ENCODE measurements at places on chromosomes 6 and 20. TPM values are rescaled to one million over a fixed set of nuclear protein-coding genes. Genes with fewer than 3 reads are reported as not detected.
A peak's percentile ranks its signal among the peaks of the same experiment; 100 is the strongest.

ARFRP1 gene
- polyA plus RNA-seq = 37.0 TPM

GPX5 gene
- polyA plus RNA-seq = not detected

RBBP9 gene
- polyA plus RNA-seq = 9.1 TPM

ETV7 gene
- polyA plus RNA-seq = 0.65 TPM

DNA sequence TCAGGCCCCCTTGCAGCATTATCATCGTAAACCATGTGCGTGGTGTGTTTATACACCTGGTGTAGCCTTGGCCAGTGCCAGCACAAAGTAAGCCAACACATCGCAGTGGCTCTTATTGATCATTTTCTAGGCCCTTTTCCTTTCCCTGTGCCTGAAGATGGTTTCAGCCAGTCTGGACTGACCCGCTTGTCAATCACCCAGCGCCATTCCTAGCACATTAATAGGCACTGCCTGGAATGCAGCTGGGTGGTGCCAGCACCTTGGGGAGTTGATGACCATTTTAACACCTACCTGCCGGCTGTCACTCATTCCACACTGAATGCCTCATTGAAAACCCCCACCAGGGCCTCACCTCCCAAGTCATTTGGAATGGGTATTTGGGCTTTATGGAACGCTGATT is 4.9 kb upstream of the UQCC2 start:
- H3K27ac ChIP-seq = no peak overlapping the region
- peaks cover 16% of the 10 kb centered on the region for H3K27me3 ChIP-seq
- H3K4me3 ChIP-seq = no peak overlapping the region
- peaks cover 5% of the 10 kb centered on the region for H3K4me1 ChIP-seq
- no peaks in the 10 kb centered on the region for H3K36me3 ChIP-seq
- DNase-seq = no peak

DNA sequence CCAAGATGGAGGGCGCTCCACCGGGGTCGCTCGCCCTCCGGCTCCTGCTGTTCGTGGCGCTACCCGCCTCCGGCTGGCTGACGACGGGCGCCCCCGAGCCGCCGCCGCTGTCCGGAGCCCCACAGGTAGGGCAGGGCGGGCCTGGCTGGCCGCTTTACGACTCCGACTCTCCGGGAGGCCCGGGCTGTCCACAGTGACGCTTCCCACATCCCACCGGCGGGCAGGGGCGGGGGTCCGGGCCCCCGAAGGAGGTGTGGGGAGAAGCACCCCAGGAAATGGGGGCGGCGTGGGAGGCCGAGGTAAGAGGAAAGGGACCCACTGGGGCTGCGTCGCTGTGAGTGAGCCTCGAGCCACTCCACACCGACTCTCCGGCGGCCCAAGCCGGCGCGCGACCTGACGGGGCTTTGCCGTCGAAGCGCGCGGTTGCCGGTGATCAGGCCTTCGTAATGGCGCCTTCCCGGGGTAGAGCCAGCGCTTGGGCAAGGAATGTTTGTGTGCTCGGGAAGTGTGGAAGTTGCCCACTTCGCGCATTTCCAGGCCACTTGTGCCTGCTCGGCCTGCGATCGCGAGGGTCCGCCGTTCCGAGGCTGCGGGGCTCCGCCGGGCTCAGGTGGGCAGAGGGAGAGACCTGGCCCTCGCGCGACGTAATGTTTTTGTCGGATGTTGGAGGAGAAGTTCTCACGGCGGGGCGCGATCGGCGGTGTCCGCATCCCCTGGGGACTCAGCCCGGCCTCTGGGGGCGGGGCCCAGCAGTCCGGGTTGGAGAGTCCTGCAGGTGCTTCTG is 427 bp downstream of the GINM1 start:
- H3K27me3 ChIP-seq = no peaks in the 10 kb centered on the region
- H3K4me1 ChIP-seq = peaks cover 16% of the 10 kb centered on the region
- peak; percentile 68 for DNase-seq
- H3K4me3 ChIP-seq = peak overlapping the region; percentile 93

GRCh38 chr6:106765496-106765895 is 136.1 kb downstream of the QRSL1 start:
- no peak for DNase-seq
- no peak overlapping the region for H3K4me3 ChIP-seq
- no peaks in the 10 kb centered on the region for H3K36me3 ChIP-seq

DNA sequence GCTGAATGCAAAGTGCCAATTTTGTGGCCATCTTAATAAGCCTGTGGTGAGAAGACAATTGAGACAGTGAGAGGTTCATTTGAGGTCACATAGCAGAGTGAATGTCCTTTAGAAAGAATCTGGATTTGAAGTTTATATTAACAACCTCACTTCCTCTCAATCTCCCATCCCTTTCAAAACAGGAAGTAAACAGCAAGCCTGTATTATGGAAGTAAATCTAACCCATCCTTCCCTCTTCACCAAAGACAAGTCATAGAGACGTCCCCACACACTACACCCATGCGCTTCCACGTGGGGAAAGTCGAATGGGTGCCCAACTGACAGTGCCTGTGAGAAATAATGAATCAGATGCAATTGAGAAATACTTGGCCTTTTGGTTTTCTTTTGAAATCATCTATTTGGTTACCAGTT is 28.8 kb upstream of the CCND3 start:
- no peaks in the 10 kb centered on the region for H3K27me3 ChIP-seq
- no peak overlapping the region for H3K27ac ChIP-seq
- peak; percentile 16 for DNase-seq
- no peak overlapping the region for H3K4me3 ChIP-seq

DNA sequence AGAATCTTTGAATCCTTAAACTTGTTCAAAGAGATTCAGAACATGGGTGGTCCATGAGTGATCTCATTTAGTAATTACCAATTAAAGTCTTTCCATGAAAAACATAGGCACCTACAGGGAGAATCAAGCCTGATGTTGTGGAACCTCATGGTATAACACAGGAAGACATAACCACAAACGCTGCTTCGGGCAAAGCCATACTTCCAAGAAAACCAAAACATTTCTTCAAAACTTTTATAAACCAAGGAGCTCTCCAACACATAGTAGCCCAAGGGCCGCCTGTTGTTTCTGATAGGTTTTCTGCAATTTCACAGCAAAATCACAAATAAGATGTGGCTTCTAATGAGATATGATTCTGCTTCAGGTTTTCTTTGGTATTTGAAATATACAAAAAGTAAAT is 2.5 kb downstream of the CHD6 start:
- no peaks in the 10 kb centered on the region for H3K36me3 ChIP-seq
- H3K4me1 ChIP-seq = peaks cover 8% of the 10 kb centered on the region

DNA sequence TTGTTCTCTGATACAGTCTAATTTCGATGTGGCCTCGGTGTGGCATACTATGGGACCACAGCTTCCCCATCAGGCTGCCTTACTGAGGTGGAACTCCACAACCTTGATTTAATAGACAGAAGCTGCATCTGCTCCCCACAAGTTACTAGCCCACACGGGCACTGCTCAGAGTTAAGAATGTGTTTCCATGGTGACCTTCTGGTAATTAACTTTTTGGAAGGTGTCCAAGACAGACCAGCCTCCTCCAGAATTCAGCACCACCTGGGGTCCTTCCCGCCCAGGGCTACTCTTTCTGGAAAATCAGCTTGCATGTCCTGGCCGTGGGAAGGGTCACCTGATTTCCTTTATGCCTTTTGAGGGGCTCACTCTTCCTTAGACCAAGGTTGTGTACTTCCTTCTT is 48.7 kb upstream of the CDH4 start:
- no peaks in the 10 kb centered on the region for H3K27me3 ChIP-seq
- DNase-seq = no peak
- no peaks in the 10 kb centered on the region for H3K36me3 ChIP-seq

- no peak for DNase-seq
- H3K27ac ChIP-seq = no peak overlapping the region
- no peak overlapping the region for H3K4me3 ChIP-seq
- no peaks in the 10 kb centered on the region for H3K27me3 ChIP-seq
Measured at GRCh38 chr6:138563231-138563630, 63.9 kb upstream of the NHSL1 start.

- no peak overlapping the region for H3K4me3 ChIP-seq
- H3K27me3 ChIP-seq = no peaks in the 10 kb centered on the region
- no peak overlapping the region for H3K27ac ChIP-seq
- no peaks in the 10 kb centered on the region for H3K4me1 ChIP-seq
- no peaks in the 10 kb centered on the region for H3K36me3 ChIP-seq
Measured at GRCh38 chr6:25670208-25670607, 18.2 kb downstream of the SCGN start.

DNA sequence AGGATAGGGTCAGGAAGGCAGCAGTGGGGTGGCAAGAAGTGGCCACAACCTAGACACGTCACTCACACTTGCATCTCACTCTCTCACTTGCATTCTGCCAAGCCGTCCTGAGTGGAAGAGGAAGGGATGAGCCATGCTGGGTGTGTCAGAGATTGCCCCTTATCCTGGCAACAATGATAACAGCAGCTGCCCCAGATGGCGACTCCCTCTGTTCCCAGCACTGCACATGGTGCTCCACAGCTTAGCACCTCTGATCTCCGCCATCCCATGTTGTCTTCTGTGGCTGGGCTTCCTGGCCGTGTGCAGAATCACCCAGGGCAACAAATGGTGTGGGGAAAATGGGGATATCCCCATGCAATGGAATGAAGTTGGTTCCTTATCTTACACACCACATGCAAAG is 11.1 kb downstream of the KCNB1 start:
- DNase-seq = no peak
- no peaks in the 10 kb centered on the region for H3K4me1 ChIP-seq
- no peaks in the 10 kb centered on the region for H3K36me3 ChIP-seq
- no peak overlapping the region for H3K27ac ChIP-seq

GRCh38 chr6:7261032-7261841 is 51.8 kb downstream of the SSR1 start:
- H3K4me3 ChIP-seq = peak overlapping the region; percentile 51
- no peaks in the 10 kb centered on the region for H3K27me3 ChIP-seq
- H3K36me3 ChIP-seq = no peaks in the 10 kb centered on the region
- peaks cover 7% of the 10 kb centered on the region for H3K4me1 ChIP-seq

DNA sequence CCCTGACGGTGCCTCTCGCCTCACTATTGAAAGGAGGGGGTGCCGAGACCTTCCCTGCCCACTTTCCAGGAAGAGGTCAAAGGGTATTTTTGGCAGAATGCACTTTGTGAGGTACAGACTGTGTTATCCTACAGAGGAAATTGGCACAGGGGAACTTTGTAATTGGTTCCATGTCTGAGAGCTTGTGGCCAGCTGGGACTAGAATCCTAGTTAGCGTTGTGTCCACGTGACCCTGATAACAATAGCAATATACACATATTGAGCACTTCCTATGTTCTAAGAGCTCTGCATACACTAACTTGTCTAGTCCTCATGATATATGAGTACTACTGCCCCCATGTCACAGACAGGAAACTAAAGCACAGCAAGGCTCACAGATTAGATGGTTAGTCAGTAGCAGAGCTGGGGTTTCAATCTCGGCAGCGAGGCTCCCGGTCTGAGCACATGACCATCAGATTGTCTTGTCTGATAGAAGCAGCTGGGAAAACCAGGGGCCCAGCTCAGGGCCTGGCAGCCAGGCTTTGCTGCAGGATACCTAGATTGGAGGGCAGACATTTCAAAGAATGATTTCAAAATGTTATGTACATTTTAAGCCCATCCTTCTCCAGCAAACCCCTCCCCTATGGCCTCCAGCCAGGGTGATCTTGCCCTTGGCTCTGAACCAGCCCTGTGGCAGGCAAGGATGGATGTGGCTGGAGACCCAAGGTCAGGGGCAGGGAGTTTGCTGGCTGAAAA is 1.4 kb downstream of the MAPK13 start:
- DNase-seq = peak; percentile 99
- no peaks in the 10 kb centered on the region for H3K36me3 ChIP-seq
- H3K27me3 ChIP-seq = no peaks in the 10 kb centered on the region
- H3K27ac ChIP-seq = peak overlapping the region; percentile 71
- H3K4me1 ChIP-seq = peaks cover 45% of the 10 kb centered on the region
- no peak overlapping the region for H3K4me3 ChIP-seq
